ENCODE measurements at places on chromosomes 4 and X.
A peak's percentile ranks its signal among the peaks of the same experiment; 100 is the strongest.

DNA sequence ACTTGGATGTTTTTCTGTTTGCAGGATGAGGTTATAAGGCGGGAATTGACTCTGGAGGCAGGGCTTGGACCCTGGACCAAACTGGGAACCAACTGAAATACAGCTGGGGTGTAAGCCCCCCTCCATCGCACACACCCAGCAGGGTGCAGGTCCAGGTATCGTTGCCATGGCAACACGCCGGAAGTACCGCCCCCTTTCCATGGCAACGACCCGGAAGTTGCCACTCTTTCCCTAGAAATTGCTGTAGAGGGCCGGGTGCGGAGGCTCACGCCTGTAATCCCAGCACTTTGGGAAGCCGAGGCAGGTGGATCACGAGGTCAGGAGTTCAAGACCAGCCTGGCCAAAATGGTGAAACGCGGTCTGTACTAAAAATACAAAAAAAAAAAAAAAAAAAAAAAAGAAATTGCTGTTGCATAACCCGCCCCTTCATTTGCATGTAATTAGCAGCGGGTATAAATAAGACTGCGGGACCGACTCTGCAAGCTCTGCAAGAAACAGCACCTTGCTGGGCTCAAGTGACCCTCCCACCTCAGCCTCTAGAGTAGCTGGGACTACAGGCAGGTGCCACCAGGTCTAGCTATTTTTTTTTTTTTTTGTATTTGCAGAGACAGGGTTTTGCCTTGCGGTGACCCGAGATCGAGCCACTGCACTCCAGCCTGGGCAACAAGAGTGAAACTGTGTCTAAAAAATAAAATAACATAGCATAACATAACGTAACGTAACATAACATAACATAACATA lies 139.6 kb downstream of the CRLF2 start:
- no peak for DNase-seq

DNA sequence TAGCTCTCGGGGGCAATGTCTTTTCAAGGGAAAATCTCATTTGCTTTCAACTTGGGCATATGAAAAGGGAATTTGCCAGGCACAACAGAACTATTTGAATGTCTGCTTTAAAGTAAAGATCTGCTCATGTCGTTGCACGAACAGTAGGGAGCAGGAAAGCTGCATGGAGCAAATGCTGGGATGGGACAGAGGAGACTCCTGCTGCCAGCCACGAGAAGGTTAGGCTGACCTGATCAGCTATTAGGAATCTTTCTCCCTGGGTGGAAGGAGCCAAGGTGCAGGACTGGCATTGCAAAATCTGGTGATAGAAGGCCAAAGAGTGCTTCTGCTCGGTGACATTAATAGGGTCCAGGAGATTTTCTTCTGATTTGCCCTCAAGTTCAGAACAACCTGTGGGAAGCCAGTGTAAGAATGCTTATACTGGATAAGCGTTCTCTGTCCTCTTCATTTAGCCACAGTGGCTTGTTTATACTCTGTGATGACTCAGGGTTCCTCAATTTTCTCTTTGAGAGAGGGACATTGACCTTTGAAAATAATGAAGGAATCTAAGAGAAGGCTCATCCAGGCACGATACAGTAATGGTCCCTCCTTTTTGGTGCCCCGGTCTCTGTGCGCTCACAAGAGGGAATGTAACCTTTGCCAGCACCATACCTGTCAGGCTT lies 22.9 kb downstream of the FHL1 start:
- DNase-seq = no peak

- no peak for DNase-seq
These were observed at the start of gene PDLIM3 for GRCh38 chr4:185534866-185535611. Gene PDLIM3 (minus strand): TSS chr4:185535507. CDS start chr4:185535434, 73 bp downstream.

DNA sequence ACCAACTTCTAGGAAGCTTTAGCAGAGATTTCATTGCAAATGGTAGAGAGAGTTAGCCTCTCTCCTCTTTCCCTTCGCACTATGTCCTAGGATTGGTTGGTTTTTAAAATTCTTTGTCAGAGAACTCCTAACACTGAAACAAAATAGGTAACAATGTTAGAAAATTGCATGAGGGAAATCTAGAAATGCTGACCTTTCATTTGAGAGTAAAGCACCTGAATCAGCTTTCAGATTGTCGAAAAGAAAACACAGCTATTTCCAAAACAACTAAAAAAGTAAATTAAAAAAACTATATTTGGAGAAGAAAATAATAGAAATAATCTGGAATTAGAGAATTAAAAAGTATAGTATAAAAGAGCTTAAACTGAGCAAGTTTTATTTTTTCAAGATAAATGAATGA lies 108.1 kb upstream of the GK2 start:
- no peak for DNase-seq

GRCh38 chrX:109990582-109991276 lies 12.2 kb upstream of the TMEM164 start:
- no peak for DNase-seq

DNA sequence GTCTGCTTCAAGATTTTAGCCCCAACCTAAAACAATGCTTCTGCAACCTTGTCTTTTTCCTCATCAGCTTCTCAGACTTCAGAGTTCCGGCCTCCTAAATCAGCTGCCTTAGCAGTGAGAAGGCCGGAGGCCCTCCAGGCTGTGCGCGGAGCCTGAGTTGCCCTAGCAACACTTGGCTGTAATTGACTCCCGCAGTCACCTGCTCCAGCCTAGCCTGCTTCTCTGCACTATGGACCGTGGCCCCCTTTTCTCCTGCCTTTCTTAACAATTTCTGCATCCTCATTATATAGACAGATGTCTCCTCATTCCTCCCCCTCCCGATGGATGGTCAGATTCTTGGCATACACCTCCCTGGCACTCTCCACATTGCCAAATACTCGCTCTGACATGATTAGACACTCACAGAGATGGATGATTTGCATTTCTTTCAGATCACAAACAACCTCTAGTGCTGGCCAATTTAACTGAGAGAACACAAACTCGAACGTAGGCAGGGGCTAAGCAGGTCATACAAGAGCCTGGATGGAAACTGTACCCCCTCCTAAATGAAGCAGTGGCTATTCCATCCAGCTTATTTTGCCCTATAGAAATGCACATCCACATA lies 9.5 kb upstream of the HUWE1 start:
- no peak for DNase-seq

- DNase-seq = no peak
These were observed 17.9 kb upstream of the LAP3 start for GRCh38 chr4:17558941-17559708.

GRCh38 chr4:156972379-156973015 lies 898 bp upstream of the PDGFC start:
- no peak for DNase-seq

DNA sequence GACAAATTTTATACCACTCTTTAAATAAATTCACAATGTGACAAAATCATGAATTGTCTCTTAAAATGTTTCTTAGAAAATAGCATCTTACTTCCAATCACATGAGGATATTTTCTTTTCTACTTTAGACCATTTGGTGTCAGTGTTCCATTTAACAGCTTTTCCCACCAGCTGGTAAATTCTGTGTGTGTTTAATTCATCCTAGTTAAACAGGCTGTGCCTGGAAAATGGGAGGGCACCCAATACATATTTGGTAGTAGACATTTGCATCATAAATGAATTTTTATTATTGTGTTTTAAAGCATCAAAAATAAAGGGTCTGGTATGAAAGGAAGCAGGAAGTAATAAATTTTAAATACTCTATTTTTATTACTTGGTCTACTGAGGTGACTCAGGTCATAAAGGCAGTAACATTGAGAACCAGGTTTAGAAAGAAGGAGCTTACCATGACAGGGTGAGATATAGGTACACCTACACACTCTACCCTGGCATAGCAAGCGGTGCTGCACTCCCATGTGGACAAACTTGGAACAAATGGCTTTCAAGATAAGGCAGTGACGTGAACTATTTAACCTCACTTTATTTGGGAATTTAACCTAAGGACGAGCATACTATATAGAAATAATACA lies 344.5 kb downstream of the BMPR1B start:
- DNase-seq = no peak

- no peak for DNase-seq
These were observed 25.3 kb upstream of the GBA3 start for GRCh38 chr4:22667332-22667940.

- DNase-seq = no peak
These were observed 37.3 kb downstream of the NUDT11 start for GRCh38 chrX:51459125-51459524.

- no peak for DNase-seq
These were observed 143.0 kb downstream of the STIM2 start for GRCh38 chr4:27003642-27004113.

- DNase-seq = no peak
These were observed 330.1 kb downstream of the BMPR1B start for GRCh38 chr4:95087657-95088455.

- DNase-seq = no peak
These were observed 26.8 kb upstream of the ESX1 start for GRCh38 chrX:104281564-104281963.

GRCh38 chr4:38857354-38858096 lies 908 bp upstream of the TLR6 start:
- peak; percentile 97 for DNase-seq

- no peak for DNase-seq
These were observed 3.6 kb upstream of the TDO2 start for GRCh38 chr4:155899891-155900290.

- DNase-seq = no peak
These were observed 426 bp upstream of the C4orf51 start for GRCh38 chr4:145679520-145679919.

DNA sequence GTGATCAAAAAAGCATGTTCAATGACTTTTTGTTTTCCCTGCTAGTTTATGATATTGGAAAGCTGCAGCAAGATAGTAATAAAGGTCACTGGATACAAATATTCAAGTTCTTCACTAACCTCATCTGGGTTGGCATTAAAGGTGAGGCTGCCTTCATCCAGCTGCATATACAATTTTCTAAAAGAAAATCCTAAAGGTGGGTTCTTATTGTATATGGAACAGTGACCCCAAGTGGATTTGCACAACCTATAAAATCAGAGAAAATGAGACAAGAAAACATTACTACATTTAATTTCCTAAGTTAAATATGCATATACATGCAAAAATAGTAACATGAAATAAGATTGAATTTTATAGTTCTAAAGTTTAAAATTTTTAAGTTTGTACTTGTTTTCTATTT lies 23.9 kb downstream of the FBXO8 start:
- DNase-seq = no peak

- no peak for DNase-seq
These were observed 93.3 kb downstream of the GRIA3 start for GRCh38 chrX:123277347-123277746.

DNA sequence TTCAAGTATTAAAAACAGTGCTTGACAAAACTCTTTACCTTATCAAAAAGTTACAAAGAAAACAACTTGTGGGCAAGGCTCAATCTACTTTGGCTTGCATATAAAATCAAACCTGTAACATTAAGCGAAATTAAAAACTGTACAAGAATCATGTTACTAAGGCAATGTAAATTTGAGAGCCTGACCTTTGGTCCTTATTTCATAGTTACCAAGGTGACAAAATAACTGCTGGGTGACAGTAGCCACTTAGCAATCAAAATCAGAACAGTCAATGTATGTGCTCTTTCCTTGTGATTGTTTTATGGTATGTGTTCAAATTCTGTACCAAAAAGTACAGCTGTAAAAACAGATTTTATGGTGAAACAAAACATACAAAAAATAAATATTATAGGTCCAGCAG lies 204.0 kb downstream of the RASL11B start:
- DNase-seq = no peak

DNA sequence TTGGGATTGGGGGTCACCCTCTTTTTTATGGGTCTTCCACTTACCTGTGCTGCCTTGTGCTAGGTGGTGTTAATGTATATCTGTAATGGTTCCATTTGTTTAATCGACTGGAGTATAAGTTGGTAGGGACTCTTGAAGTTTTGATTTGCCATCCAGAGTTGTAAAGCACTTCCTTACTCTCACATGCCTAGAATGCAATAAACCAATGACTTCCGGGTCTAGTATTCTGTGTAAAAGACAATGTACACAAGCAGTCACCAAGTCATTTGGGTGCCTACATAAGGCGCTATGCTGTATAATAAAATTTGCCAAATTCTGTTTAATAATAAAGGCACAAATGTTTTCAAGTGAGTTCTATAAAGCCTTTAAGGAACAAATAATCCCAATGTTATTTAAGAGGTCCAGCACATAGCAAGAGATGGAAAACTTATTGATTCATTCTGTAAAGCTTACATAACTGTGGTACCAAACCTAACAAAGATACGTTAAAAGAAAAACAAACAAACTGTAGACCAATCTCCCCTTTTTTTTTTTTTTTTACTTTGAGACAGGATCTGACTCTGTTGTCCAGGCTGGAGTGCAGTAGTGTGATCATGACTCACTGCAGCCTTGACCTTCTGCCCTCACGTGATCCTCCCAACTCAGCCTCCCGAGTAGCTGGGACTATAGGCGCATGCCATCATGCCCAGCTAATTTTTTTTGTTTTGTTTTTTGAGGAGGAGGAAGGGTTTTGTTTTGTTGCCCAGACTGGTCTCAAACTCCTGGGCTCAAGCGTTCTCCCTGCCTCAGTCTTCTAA lies 41.5 kb upstream of the HPRT1 start:
- DNase-seq = no peak

DNA sequence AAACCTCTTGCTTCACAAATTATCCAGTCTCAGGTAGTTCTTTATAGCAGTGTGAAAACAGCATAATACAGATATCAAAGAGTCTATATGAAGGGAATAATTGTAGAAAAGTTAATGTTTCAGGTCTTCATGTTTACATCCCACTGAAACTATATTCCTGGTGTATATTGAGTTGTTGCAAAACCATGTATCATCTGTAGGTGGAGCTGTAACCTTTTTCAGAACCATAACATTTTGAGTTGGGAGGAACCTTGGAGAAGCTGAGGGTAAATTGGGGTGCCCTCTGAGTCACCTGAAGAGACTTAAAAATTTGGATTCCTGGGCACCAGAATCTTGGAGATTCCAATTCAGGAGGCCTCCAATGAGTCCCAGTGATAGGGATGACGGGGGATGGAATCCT lies 51.9 kb upstream of the TAPT1 start:
- no peak for DNase-seq

- DNase-seq = no peak
These were observed 27.8 kb upstream of the MXRA5 start for GRCh38 chrX:3374108-3374800.

GRCh38 chr4:7860600-7861163 lies 79.0 kb downstream of the AFAP1 start:
- no peak for DNase-seq

DNA sequence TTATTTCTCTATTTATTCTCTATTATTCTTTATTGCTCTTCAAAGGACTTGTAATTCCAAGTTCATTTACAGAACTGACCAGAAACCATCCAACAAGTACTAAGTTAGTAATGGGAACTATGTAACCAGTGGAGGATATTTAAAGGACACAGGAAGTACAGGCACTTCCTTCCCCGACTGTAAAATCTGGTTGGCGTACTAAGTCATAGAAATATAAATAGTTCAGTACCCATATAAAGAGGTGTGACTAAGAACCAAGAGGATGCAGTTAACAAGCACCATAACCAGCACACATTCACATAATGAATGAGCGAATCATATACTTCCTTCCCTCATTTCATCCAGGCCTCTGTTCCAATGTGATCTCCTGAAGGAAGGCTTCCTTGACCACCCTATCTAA lies 3.6 kb upstream of the EIF4E start:
- peak; percentile 80 for DNase-seq

- no peak for DNase-seq
These were observed 13.0 kb downstream of the FGD1 start for GRCh38 chrX:54482839-54483593.

All from MV-4-11 (cell line).